Stimulated activated CD4-positive, alpha-beta T cell treated with anti-CD3 and anti-CD28 coated beads, TNF-alpha, amount 100 ng/mL, for 1 hour (primary cell): ENCODE measurements at places on chromosomes 11 and 22.

- no peak for DNase-seq
Observed at GRCh38 chr11:34938611-34939010, 22.2 kb downstream of the PDHX start.

DNA sequence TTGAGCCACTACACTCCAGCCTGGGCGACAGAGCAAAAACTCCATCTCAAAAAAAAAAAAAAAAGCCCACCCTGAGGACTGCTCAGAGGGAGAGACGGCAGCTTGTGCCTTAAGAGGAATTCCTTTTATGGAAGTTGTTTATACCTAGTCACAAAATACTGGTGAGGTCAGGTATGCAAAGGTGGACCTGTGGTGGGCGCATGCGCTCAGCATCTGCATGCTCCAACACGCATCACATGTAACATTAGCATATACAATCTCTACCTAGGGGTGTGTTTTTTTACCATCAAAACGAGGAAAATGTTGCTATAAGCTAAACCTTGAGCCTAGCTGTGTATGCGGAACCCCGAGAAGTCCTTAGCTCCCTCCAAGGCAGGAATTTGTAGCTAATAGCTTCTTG lies 6.8 kb upstream of the SART1 start:
- no peak for DNase-seq

GRCh38 chr11:12274558-12275197 lies 102.7 kb upstream of the PARVA start:
- DNase-seq, result no peak

DNA sequence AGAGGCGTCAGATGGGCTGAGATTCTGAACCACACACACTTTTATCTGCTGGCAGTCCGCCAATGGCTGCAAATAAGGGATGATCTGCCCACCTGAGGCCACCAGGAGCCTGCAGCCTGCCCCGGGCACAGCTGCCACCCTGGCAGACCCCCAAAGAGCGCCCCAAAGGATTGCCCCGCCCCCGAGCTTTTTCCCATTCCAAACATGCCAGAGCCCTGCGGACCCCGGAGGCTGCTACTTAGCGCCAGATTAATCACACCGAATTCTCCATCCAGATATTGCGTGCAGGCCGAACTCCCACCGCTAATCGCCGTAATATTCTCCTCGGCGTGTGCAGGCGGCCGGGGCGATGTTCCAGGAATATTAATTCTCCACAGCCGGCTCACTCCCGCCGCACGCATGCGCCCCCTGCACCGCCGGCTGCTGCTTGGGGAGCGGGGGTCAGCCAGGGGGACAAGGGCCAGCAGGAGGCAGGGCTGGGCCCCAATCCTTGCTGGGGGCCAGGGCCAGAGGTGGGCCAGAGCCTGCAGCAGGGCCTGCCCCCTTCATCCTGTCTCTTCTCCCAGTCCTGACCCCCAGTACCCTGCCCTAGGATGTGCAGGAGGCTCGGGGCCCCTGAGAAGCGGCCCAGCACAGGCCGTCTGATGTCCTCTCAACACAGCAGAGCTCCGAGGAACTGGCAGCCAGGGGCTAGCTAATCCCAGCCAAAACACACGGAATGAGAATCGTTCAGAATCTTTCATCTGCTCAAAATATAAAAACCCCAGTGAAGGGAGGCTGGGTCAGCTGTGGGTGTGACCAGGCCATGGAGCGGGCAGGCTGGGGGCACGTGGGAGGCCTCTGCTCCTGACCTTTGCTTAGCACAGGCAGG lies 19.5 kb upstream of the TCF20 start:
- no peak for DNase-seq

DNA sequence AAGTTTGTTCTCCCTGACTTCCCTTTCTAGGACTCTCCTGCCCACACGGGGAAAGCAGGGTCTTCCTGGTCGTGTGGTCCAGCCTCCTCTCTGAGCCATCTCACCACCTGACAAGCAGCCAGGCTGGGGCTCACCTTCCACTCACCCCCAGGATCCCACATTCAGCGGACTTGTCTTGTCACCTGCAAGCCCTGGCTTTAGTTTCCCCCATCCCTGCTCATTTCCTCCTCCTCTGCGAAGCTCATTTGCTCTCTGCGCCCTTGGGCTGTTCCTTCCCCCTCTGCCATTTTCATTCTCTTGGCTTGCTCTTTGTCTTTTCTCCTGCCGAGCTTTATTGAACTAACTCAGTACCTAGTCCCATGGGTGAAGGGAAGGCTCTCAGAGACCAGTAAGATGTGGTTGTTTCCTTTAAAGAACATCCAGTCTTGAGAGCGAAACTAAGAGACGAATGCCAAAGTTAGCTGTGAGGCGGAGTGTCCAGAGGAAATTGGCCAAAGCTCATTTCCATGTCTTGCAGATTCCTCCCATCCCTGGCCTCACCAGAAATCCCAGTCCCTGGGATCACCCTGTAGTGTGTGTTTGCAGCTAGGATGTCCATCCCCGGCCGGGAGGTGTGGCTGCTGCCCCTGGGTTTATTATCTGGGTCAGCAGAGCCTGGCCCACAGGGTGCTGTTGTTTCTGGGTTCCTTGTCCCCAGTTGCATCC lies 2.0 kb downstream of the ST14 start:
- no peak for DNase-seq

DNA sequence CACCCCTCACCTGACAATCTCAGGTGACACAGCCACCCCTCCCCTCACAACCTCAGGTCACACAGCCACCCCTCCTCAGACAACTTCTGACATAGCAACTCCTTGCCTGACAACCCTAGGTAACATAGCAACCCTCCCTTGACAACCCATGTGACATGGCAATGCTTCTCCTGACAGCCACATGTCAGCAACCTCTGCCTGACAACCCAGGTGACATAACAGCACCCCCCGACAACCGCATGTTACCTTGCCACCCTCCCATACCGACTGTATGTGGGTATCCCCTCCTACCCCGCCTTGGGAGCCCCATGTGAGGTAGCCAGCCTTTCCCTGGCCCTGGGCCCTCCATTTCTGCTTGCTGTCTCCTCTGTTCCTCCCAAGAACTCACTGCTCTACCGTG lies 77.7 kb upstream of the B3GAT1 start:
- DNase-seq, result no peak
